T-cell (primary cell): ENCODE measurements at places on chromosomes 11 and 22. TPM values are rescaled to one million over a fixed set of nuclear protein-coding genes. Genes with fewer than 3 reads are reported as not detected.

- H3K36me3 ChIP-seq, result no peaks in the 10 kb centered on the region
- no peak overlapping the region for H3K27ac ChIP-seq
- H3K4me1 ChIP-seq, result no peaks in the 10 kb centered on the region
- no peak overlapping the region for H3K4me3 ChIP-seq
Observed at GRCh38 chr11:114280696-114281095, 15.5 kb upstream of the NNMT start.

GRCh38 chr11:115129473-115130289 is 374.5 kb downstream of the CADM1 start:
- H3K4me1 ChIP-seq, result no peaks in the 10 kb centered on the region
- no peaks in the 10 kb centered on the region for H3K27me3 ChIP-seq
- H3K36me3 ChIP-seq, result no peaks in the 10 kb centered on the region

DNA sequence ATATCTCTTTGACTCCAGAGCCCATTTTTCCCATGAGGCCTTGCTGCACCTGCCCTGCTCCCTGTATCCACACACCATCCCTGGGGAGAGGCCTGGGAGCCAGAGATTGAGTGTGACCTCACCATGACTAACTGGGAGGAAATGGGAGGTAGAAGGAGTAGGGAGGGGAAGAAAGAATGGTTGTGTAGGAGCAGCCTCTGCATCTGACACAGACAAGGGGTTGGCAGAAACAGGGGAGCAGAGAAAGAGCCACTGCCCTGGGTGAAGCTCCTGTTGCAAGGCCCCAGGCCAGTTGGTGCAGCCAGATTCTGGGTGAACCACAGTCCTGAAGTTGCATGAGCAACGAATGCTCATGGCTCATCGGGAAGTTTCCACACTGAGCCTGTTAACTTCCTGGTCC is 32.4 kb downstream of the POU2F3 start:
- no peaks in the 10 kb centered on the region for H3K4me1 ChIP-seq
- no peak overlapping the region for H3K4me3 ChIP-seq
- peaks cover 21% of the 10 kb centered on the region for H3K27me3 ChIP-seq

DNA sequence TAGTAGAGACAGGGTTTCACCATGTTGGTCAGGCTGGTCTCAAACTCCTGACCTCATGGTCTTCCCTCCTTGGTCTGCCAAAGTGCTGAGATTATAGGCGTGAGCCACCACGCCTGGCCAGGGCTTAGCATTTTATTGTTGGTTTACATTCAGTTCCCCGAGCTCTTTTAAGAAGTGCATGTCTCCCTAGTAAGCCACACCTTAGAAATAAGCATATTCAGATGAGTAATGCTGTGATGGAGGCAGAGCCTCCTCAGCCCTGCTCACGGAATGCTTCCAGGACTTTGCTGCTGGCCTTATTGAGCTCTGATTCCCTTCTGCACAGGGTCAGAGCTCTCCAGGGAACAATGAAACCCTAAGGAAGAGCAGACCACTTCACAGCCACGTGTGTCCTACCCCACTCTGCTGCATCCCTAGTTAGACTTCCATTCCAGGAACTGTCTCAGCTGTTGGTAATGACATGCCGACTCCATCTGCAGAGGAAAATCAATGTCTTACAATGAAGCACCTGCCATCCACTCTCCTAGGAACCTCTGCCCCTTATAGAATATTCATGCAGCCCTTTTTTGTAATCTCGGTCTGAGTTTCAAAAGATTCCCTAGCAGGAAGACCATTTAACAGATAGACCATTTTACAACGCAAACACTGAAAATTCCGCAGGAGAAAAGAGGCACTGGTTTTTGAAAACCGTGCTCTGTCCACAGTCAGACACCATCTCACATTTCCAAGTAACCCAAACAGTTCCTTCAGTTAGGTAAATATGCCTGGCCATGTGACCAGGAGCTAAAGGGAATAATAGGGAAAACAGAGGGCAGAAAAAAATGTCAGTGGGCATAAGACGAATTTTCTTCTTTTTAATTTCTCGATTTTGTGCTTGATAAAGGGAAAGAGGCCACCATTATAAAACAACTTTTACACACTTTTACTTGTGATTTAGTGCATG is 1.7 kb upstream of the JAM3 start:
- no peaks in the 10 kb centered on the region for H3K27me3 ChIP-seq
- no peak overlapping the region for H3K27ac ChIP-seq
- H3K36me3 ChIP-seq, result no peaks in the 10 kb centered on the region

DNA sequence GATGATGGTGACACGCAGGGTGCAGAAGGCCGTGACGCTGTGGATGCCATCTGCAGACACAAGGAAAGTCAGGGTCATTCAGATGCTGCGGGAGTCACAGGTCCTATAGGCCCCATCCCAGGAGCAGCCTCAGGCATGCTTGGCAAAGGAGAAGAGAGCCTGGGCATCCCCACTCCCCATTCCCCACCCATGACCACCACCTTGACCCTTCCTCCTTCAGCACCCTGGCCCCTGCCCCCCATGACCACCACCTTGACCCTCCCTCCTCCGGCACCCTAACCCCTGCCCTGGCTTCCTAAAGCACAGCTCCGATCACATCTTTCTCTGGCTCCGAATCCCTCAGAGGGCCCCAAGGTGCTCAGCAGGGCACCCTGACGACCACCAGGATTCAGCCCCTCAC is 73.1 kb downstream of the CELSR1 start:
- H3K4me3 ChIP-seq, result no peak overlapping the region
- H3K27me3 ChIP-seq, result peaks cover 41% of the 10 kb centered on the region
- no peak for DNase-seq
- no peaks in the 10 kb centered on the region for H3K36me3 ChIP-seq
- H3K4me1 ChIP-seq, result no peaks in the 10 kb centered on the region

- no peak overlapping the region for H3K4me3 ChIP-seq
- no peaks in the 10 kb centered on the region for H3K27me3 ChIP-seq
- no peak overlapping the region for H3K27ac ChIP-seq
- DNase-seq, result no peak
- H3K36me3 ChIP-seq, result no peaks in the 10 kb centered on the region
Observed at GRCh38 chr11:3609416-3610265, 32.2 kb downstream of the ART5 start.

GRCh38 chr11:28346209-28346608 is 238.0 kb downstream of the METTL15 start:
- no peaks in the 10 kb centered on the region for H3K27me3 ChIP-seq
- H3K4me3 ChIP-seq, result no peak overlapping the region
- no peaks in the 10 kb centered on the region for H3K4me1 ChIP-seq
- no peaks in the 10 kb centered on the region for H3K36me3 ChIP-seq

GRCh38 chr11:69682221-69682620 is 7.1 kb upstream of the LTO1 start:
- H3K27ac ChIP-seq, result no peak overlapping the region
- no peak for DNase-seq
- H3K4me1 ChIP-seq, result no peaks in the 10 kb centered on the region
- H3K4me3 ChIP-seq, result no peak overlapping the region

The RANGAP1 gene
- 104 TPM for total RNA-seq

The UPK3A gene
- total RNA-seq, result not detected
